Activated T-cell treated with anti-CD3 and anti-CD28 coated beads, Interleukin-2, amount 50 U/mL, for 48 hours (primary cell): ENCODE measurements at places on chromosomes 3 and 15.

- no peak for DNase-seq
Observed at GRCh38 chr15:45641374-45641781, 6.5 kb downstream of the SQOR start.

DNA sequence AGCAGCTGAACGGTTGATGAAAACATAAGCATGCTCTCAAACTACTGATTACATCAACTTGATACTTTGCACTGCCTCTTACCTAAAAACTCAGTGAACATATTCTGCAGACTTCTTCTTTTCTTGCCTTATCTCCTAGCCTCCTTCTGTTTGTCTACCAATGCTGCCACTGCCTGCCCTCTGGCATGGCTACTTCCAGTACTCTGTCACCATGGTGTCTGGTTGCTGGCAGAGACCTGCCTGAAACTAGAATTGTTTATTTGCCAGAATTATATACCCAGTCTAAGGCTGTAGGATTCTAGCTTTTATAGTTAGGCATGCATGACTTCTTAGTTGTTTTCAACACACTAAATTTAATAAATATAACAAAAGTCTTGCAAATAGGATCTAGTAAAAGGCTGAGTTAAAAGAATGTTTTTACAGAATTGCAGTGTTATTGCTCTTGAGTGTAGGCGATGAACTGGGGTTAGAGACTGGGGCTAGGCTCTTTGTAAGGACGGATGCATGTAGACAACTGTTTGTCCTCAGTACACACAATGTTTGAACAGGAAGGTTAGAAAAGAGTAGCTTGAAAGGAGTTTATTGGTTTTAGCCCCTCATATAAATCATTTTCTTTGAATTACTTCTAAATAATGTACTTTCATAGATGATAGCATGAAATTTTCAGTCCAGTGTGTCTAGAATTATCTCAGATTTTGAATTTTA is 116.3 kb downstream of the KCNAB1 start:
- no peak for DNase-seq

- DNase-seq = no peak
Observed at GRCh38 chr3:188282871-188283270, 128.9 kb downstream of the LPP start.

GRCh38 chr15:89797678-89798201 is 16.9 kb downstream of the ANPEP start:
- no peak for DNase-seq
